ENCODE measurements at places on chromosomes 7 and 10.

- DNase-seq, result no peak
These were observed 19.0 kb upstream of the TSPAN12 start for GRCh38 chr7:120876922-120877321.

DNA sequence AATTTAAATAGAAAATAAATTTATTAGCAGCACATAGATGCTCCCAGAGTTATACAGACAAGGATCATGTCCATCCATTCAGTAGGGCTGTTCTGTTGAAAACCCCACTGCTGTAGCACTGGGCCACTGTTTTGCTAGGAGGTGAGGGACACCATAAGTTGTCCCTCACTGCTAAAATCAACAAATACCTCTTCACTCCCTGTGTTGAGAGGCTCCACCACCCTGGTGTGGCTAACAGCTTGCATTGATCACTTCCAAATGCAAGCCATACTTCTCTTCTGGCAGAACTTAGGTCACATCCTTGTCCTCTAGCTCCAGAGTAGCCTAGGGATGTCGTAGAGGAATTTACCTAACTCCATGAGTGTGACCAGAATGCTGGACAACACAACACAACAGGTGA is 55.4 kb downstream of the MDFIC start:
- no peak for DNase-seq

GRCh38 chr7:135121868-135122267 is 26.0 kb upstream of the TMEM140 start:
- DNase-seq, result no peak

DNA sequence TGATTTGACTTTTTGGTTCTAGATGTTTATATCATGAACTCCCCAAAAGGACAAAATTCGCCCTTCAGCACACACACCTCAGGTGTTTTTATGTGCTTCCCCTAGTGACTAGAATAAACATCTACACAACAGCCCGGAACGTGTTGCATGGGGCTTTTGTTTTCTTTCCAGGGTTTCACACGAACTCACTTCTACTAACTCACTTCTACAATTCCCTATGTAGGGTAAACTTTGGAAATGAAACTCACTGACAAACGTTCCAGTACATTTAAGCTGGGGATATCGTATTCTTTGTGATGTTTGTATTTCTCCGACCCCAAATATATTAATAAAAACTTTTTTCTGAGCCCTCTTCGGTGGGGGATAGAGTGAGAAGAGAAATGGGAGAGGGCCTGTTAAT is 1.4 kb downstream of the TRA2A start:
- no peak for DNase-seq

- no peak for DNase-seq
These were observed 84.3 kb downstream of the ELFN1 start for GRCh38 chr7:1754345-1754908.

GRCh38 chr7:105141068-105141467 is 127.1 kb downstream of the KMT2E start:
- no peak for DNase-seq

GRCh38 chr10:124394583-124394982 is 24.1 kb downstream of the OAT start:
- no peak for DNase-seq

Measured in activated CD8-positive, alpha-beta memory T cell treated with anti-CD3 and anti-CD28 coated beads, Interleukin-2, amount 50 U/mL, for 4 hours (primary cell).